ENCODE measurements at places on chromosomes 16 and 17. TPM values are rescaled to one million over a fixed set of nuclear protein-coding genes. Genes with fewer than 3 reads are reported as not detected.

Gene EPOP
- total RNA-seq = 38.0 TPM

Gene KRTAP3-1
- total RNA-seq = not detected

Gene MAP2K6
- 2.2 TPM for total RNA-seq

Gene ACSF2
- total RNA-seq = 20.1 TPM

Gene VASN
- total RNA-seq = 0.07 TPM

Gene DUS1L
- total RNA-seq = 118 TPM

Gene CBX8
- 4.5 TPM for total RNA-seq

Gene CTRL
- total RNA-seq = 2.9 TPM

Gene HOXB4
- 2.3 TPM for total RNA-seq

Gene TP53TG3
- not detected for total RNA-seq

Gene PIK3R6
- 0.71 TPM for total RNA-seq

Gene DHRS7C
- not detected for total RNA-seq

Gene RAP1GAP2
- total RNA-seq = 1.9 TPM

Gene EVI2A
- 25.5 TPM for total RNA-seq

Gene MIF4GD
- 50.2 TPM for total RNA-seq

Gene CHST5
- not detected for total RNA-seq

Gene ZNF469
- total RNA-seq = 0.31 TPM

Gene ITGAD
- not detected for total RNA-seq

Gene FSCN2
- 0.46 TPM for total RNA-seq

Gene PARN
- total RNA-seq = 44.2 TPM

Gene SMTNL2
- not detected for total RNA-seq

Gene TPSG1
- not detected for total RNA-seq

Gene KRT28
- not detected for total RNA-seq

Gene UMOD
- total RNA-seq = not detected

All from activated CD4-positive, alpha-beta memory T cell treated with anti-CD3 and anti-CD28 coated beads for 36 hours (primary cell).